NCI-H2171 treated with DMSO at 0.1 percent for 48 hours (cell line): ENCODE measurements at places on chromosomes 12 and 14.

DNA sequence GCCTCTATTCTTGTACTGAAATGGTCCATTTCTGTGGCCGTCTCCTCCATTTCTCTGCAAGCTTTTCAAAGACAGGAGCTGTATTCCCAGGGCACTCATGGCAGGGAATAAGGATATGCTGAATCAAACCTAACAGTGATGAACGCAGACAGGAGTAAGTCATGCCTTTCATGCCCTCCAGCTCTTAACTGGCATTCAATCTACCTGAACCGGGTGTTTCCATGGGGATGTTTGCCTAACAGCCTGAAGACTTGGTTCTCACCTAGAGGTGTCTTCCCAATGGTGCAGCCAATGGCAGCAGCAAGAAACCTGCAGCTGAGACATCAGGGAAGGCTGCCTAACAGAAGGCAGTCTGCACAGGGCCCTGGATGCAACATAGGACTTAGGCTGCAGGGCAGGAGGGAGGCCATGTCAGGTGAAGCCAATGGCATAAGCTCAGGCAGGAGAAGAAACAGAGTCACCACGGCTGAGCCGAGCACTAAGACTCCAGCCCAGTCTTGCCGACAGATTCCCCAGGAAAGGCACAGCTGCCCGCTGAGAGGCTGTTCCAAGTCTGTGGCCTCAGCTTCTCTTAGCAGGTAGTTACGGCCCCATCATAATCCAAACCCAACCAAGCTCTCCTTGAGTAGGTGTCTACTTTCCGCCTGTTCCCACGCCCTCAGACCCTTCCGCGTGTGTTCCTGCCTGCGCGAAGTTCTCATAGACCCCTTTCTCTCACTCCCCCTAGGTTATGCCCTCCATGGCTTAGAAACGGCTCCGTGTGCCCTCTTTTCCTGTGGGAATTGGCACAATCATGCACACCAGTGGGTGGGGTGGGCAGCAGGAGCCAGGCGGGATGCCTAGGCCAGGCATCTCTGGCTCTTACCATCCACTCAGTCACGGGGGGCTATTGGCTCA lies 44.1 kb downstream of the VWF start:
- no peak for DNase-seq

DNA sequence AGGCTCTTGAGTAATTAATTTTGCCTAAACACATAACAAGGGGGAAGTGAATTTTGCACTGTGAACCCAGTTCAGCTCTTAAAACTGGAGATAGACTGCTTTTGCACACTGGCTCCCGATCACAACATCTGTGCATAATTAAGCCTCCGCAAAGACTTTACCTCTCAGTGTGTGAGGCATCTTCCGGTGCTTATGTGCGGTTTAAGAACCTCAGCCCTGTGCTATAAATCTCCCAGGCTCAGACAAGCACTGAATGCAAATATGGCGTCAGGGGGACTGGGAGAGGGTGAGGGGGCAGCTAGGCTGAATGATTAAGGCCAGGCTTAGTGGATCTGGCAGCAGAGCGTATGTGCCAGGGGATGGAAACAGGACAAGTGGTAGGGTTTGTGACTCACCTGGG lies 103.3 kb downstream of the ADCK1 start:
- DNase-seq, result no peak

DNA sequence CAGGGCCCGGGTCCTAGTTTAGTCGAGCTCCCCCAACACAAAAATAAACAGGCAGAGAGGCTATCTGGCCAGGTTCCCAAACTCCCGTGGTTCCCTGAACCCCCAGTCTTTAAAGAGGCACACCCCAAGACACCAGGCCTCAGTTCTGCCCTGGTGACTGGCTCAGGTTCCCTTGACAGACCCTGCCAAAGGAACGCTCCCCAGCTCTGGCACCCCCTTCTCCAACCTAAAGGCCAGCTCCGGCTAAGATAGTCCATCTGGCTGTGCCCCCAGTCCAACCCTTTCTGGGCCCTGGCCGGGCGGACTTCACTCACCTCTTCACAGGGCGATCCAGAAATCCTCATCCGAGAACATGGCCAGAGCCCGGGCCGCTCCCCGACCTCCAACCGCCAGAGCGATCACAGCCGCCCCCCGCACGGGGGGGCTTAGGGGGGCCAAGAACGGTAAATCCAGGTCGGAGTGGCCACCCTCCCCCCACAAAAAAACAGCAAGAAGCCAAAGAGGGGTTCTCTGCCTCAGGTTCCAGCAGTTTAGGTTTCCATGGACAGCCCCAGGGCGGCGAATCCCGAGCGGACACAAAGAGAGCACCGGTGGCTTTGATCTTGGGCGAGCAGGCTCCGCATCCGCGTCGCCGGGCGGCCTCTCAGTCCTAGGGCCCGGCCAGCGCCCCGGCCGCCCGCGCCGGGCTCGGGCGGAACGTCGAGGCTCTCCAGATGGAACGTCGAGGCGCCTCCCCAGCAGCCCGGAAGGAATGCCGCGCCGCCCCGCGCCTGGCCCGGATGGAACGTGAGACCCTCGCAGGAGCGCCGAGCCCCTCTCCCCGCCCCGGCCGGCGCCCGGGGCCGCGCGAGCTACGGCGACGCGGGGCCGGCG lies 1.1 kb downstream of the KMT2D start:
- DNase-seq, result peak; percentile 44

- peak; percentile 81 for DNase-seq
Observed at GRCh38 chr12:6020930-6021329, 75.9 kb upstream of the ANO2 start.

- no peak for DNase-seq
Observed at GRCh38 chr12:2288001-2288400, 235.2 kb downstream of the CACNA1C start.

GRCh38 chr12:41254004-41254914 lies 66.1 kb downstream of the PDZRN4 start:
- DNase-seq, result no peak

- no peak for DNase-seq
Observed at GRCh38 chr14:73879027-73879426, 7.6 kb upstream of the ZNF410 start.

- no peak for DNase-seq
Observed at GRCh38 chr12:66055837-66056319, 74.7 kb downstream of the LLPH start.

DNA sequence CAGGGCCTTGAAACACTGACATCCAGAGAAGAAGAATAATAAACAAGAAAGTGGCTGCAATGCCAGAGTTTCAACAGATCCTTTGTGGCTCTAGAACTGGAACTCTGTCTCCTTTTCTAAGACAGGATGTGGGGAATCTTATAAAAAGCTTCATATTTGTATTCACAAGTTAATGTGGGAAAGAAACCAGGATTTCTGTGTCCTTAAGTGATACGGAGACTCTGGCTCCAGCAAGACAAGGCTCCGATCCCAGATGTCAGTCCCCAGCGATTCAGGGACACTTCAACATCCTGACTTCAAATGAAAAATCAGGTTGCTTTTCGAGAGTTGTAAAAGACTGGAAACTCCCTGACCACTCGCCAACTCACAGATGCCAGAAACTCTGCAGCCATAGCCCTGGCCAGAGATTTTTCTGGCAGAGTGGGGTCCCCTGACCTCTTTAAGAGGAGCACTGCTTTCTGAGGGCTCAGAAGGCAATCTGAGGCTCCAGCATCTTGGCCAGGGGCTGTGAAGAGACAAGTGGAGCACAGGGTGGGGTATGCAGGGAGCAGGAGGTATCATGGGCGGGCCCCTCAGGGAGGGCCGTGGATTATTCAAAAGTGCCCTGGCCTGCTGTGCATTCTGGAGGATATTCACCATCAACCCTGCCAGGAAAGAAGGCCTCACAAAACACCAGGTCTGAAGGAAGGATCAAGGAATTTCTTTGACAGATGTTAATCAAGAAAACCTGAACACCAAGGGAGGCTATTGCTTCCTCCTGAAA lies 53.3 kb downstream of the TMX1 start:
- DNase-seq, result no peak

GRCh38 chr12:17928708-17929366 lies 161.2 kb downstream of the RERGL start:
- no peak for DNase-seq

- DNase-seq, result no peak
Observed at GRCh38 chr12:13348464-13348863, 151.9 kb downstream of the EMP1 start.

DNA sequence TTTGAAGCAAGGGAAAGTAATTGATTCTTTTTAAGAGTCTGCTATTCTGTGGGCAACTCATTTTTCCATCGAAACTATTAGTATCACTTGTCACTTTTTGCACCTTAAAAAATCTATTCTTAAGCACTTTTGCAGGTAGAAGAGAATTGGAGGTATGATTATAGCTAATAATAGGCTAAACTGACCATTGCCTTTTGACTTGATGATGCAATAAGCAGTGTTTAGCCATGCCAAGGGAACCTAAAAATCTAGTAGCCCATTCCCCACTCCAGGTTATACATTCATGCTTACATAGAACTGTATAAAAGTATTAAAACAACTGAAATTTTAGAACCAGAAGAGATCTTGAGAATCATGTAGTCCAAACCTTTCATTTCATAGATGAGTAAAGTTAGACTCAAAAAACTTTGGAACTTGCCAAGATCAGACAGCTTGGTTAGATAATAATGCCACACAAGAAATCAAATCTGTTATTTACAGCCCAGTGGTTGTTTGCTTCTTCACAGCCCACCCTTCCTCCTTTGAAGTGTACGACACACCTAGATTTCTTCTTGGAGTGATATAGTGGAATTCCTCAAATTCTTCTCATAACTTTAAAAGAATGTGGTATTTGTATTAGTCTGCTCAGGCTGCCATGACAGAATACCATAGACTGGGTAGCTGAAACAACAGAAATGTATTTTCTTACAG lies 21.7 kb upstream of the GARIN2 start:
- DNase-seq, result no peak

GRCh38 chr12:132686825-132687210 lies 324 bp downstream of the POLE start:
- DNase-seq, result no peak

GRCh38 chr12:3310271-3311026 lies 180.6 kb upstream of the PRMT8 start:
- DNase-seq, result no peak

DNA sequence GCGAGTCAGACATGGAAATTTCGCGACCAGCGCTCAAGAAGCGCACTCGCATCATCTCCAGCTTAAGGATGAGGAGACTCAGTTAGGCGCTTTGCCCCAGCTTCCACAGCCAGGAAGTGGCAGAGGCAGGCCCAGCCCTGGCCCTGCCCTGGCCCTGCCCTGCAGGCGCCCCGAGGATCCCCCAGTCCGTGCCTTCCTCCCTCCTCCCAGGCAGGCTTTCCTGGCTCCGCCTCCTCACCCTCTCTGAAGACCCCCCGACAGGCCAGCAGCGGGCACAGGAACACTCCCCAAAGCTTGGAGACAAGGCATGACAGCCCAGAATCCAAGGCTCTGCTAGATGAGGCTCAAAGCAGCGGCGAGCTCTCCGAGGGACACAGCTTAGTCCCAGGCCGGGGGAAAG lies 25.1 kb downstream of the UBR7 start:
- no peak for DNase-seq

DNA sequence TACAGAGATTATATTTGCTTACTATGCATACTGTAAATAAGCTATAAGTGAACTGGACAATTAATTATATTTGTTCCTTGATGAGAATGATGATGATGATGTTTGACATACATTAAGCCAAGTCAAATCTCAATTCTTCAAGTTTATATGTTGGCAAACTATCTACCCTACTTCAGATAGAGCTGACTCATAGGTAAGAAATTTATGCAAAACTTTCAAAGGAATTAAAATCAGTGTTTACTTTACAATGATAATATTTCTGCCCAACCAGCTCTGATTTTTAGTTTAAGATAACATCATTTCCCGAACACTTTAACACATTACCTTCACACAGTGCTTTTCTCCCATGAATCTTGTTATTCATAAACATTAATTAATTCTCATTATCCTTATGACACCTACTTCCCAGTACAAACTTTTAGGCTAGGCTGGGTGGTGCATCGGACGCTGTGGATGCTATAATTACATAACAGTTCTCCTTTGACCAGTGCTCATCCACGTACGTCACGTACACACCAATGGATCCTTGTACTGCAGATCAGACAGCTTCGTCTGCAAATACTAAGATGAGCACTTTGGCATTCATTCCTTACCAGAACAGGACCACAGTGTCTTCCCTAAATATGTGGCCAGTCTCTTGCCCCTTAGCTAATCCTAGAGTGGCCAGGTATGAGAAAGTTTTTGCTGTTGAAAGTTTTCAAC lies 18.3 kb downstream of the BMP4 start:
- DNase-seq, result no peak

- DNase-seq, result no peak
Observed at GRCh38 chr12:90961154-90961553, 6.2 kb upstream of the CCER1 start.

GRCh38 chr14:100015251-100015655 lies 50.0 kb upstream of the EVL start:
- DNase-seq, result no peak

GRCh38 chr14:100391173-100391572 lies 68.0 kb downstream of the SLC25A47 start:
- DNase-seq, result no peak

GRCh38 chr12:64332296-64332695 lies 58.3 kb downstream of the C12orf56 start:
- no peak for DNase-seq

DNA sequence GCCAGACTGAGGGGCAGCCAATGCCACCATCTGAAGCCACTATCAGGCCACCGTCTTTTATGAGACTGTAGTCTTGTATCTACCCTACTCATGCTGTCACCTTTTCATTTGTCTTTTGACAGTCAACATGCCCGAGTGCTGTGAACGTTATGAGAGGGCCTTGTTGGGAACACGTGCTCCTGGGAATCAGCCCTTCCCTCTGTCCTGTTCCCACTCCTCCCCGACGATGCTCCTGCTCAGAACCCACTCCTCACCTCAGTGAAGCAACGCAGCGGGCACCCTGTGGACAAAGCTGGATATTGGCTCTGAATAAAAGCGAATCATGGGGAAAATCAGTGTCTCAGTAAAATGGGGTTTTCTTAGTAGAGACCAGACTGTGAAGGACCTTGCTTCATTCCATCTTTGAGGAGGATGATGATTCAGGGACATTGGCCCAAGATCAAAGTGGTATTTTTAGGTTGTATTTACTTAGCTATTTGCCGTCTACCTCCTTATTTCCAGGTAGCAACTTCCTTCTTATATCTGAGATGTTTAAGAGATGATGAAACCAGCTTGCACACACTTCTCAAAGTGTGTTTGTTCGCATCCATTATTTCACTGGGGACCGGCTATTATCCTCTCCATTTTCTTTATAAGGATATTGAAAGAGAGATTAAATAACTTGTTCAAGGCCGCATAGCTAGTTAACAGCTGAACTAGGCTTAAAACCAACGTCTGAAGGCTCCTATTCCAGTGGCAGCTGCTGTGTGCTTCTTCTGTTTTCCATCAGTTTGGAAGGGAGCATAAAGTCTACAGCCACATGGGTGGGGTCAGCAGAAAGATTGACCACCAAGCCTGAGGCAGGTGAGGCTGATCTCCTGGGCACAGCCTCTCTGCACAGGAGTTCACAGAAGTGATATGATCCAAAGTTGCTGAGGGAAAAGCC lies 43.9 kb upstream of the CTDSP2 start:
- DNase-seq, result no peak

DNA sequence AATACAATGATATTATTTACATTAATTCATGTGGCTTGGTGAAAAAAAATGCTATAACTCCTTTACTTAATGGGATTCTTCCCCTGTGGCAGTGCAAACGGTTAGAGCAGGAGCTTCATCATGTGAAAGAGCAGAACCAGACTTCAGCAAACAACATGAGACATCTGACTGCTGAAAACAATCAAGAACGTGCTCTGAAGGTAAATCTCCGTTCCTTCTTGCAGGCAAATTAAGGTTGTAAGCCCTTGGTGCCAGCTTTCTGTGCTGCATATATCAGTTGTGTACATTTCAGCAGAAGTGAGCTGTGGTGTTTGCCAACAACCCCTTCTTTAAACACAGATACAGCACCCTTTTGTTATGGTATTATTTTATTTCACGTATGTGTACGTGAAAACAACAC lies 171.7 kb downstream of the MIPOL1 start:
- no peak for DNase-seq

- no peak for DNase-seq
Observed at GRCh38 chr12:56723352-56723751, 1.7 kb downstream of the NACA start.
